ENCODE measurements at places on chromosomes 6 and 20.

- no peak for DNase-seq
These were observed 34.9 kb upstream of the MTHFD1L start for GRCh38 chr6:150830439-150831165.

DNA sequence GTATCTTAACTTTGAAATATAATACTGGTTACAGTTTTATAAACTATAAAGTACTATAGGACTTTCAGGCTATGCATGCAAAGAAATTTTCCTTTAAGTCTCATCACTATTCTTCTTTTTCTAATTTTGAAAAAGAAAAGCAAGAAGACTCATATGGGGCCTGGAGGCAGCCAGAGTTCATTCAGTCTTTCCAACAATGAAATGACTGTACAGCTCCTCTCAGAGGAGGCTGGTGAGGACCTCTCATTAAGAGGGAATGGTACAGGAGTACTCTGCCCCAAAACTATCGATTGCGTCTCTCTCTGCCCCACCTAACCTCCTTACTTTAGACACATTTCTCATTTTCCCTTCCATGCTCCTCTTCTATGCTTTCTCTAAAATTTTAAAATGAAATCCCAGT is 66.3 kb downstream of the FILIP1 start:
- DNase-seq, result no peak

DNA sequence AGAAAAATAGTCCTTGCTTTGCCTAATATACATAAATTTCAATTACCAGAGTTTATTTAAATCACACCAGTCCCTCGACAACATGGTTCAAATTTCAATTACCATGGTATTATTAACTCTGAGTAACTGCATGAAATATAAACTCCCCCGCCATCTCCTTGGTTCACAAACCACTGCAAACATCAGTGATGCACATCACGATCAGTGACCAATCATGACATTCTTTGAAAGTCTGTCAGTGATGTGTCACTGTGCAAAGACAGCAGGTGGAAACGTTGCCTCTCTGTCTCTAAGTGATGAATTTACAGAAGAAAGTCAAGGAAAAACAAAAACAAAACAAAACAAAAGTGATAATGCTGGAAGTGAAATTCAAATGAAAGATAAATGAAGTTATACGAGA is 86.7 kb downstream of the TASP1 start:
- no peak for DNase-seq

GRCh38 chr6:127216810-127217789 is 49.6 kb upstream of the RNF146 start:
- DNase-seq, result no peak

- DNase-seq, result no peak
These were observed 361.1 kb downstream of the NRN1 start for GRCh38 chr6:5645328-5646290.

GRCh38 chr20:29086938-29087337 is 2170.5 kb upstream of the DEFB115 start:
- DNase-seq, result no peak

DNA sequence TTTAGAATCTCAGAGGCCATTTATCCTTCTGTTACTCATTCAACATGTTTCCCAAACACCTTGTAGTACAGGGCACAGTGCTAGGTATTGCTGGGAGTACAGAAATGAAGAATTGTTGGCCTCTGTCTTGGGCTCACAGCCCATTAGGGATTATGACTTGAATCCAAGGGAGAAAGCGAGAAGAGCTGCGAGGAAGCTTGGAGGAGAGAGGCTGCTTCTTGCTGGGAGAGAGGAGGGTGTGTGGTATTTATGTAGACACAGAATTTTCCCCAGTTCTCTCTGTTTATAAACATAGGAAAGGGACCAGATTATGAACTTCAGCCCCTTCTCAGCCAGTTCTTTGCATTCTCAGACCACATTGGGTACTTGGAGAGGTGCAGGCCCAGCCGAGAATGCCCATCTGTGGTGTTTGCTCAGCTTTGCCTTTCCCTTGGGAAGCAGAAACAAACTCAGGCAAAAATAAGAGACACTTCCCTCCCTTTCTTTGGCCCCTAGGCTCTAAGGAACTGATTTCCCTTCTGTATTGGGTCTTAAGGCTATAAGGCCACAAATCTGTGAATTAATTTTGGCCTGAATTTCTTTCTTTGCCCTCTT is 17.9 kb downstream of the CHMP4B start:
- DNase-seq, result no peak

GRCh38 chr20:14723614-14724013 is 386.2 kb upstream of the FLRT3 start:
- DNase-seq, result no peak

DNA sequence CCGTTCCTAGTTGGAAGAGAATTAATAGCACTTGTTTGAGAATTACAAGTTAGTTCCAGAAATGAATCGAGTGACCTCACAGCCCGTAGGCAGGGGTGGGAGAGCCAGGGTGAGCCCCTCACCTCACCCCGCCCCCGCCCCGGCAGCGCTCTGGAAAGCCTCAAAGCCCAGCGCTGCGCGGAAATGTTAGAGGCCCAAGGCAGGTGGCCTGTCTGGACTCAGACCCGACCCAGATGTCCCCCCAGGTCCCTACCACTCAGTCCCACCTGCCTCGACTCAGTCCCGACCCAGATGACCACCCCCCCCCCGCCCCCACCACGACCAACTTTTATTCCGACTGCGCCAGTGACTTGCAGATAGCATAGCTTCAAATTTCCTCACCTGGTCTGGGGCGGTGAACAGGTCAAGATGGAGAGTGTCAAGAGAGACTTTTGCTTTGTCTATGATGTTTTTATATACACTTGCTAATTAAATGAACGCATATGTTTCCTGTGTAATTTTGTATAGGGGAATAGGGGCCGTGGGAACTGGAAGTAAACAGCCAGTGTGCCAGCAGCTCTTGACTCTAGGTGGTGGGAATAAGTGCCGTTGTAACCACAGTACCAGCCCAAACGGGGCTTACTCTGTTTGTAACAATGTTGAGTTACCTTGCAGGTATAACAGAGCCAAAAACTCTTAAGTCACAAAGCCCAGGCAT is 1.2 kb upstream of the PXDC1 start:
- no peak for DNase-seq
